ENCODE measurements at places on chromosomes 13 and 19.

- no peak for DNase-seq
Observed at GRCh38 chr13:47146991-47147811, 250.3 kb upstream of the HTR2A start.

GRCh38 chr13:90738881-90739280 is 608.6 kb upstream of the MIR17HG start:
- no peak for DNase-seq

- no peak for DNase-seq
Observed at GRCh38 chr13:111506621-111507020, 186.2 kb downstream of the TEX29 start.

- DNase-seq = no peak
Observed at GRCh38 chr13:94617389-94618000, 15.8 kb downstream of the GPR180 start.

DNA sequence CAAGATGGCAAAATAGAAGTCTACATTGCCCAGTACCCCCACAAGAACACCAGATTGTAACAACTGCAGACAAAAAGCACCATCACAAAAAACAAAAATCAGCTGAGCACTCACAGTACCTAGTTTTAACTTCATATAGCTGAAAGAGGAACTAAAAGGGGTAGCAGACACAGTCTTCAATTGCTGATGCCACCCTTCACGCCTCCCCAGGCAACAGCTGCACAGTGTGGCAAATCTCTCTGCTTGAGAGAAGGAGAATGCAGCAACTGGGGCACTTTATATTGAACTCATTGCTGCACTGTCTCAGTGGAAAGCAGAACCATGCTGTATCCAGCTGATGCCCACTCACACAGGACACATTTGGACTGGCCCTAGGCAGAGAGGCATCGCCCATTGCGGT is 2714.5 kb upstream of the PCDH20 start:
- DNase-seq = no peak

DNA sequence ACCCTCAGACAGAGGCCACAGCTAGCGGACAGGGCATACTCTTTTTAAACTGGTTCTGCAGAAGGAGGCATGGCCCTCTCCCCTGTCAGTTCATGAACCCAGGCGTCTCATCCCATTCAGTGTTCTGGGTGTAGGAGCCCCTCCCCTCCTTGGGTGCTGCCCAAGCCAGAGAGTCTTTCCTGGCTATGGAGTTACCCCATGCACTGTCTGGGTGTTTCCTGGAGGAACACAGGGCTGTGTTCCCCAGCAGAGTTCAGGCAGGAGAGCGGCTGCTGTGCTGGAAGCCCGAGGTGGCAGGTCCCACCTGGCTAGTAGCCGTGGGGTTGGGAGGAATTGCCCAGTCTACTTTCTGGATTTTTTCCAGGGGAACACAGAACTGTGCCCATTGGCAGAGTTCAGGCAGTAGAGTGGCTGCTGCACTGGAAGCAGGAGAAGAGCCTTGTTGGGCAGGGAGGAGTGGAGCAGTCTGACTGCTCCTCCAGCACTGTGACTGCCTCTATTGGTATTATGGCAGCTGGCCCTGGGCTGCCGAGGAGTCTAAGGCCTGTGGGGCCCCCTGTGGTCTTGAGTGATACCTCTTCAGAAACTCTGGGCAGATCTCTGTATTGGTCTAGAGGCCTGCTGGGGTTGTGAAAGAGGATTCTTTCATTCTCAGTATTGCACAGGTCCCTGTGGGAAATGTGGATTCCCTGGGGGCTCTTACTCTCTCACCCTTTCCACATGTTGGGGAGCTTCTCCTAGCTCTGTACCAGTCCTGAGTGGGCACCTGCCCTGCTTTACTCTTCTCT is 168.3 kb downstream of the PCDH20 start:
- no peak for DNase-seq

GRCh38 chr13:106596275-106596937 is 28.5 kb upstream of the ARGLU1 start:
- DNase-seq = no peak

- DNase-seq = no peak
Observed at GRCh38 chr13:21694831-21695230, 24.0 kb downstream of the FGF9 start.

- DNase-seq = peak; percentile 74
Observed at GRCh38 chr19:40549007-40549708, 27.5 kb upstream of the SHKBP1 start.

DNA sequence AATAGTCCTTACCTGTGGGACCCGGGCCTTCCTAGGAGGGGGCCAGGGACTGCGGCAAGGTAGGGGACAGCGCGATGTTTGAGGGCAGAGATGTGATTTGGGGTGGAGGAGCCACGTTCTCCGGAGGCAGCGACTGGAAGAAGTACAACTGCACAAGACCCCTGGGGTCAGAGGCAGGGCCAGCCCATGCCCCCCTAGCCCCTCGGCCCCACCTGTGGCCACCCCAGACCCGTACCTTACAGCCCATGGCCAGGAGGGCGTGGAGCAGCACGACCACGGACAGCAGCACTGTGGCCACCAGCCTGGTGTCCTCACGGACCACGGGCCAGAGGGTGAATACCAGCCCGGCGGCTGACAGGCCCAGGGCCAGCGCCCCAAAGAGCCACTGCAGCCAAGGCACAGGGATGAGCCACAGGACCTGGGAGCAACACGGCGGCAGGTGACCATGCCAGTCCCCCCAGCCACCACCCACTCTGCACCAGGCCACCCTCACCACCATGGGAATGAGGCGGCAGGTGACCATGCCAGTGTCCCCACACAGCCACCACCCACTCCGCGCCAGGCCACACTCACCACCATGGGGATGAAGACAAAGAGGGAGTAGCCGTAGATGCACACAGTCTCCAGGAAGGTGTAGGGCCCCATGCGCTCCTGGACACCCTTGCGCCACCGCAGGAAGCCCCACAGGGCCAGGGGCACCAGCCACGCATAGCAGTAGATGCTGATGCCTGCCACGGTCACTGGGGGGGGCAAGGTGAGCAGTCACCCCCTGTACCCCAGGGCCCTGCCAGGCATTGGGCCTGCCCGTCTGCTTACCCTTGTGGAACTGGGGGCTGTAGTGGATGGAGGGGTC is 5.0 kb downstream of the YIPF2 start:
- no peak for DNase-seq

DNA sequence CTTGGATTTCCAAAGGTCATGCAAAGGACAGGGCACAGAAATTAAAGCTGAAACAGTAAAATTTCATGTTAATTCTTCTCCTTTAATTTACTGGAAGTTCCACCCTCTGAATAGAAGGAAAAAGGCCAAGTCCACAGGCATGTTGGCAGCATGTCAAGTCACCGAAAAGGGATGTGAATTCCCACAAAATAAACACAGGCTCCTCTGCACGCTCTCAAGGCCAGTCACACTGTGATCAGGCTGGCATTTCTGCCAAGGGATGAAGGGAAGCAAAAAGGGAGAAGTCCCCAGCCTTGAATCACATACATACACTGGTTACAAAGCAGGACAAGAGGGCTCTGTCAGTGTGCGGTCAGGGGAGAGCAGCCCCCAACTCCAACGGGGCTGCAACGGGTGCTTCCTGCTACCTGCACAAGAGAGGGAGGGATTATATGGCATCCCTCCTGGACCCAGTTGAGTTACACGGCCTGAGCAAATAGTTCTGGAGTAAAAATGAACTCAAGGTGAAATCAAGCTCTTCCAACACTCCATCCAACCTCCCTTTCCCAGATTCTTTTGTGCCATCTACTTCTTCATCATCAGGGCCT is 6.9 kb downstream of the DCLK1 start:
- no peak for DNase-seq

DNA sequence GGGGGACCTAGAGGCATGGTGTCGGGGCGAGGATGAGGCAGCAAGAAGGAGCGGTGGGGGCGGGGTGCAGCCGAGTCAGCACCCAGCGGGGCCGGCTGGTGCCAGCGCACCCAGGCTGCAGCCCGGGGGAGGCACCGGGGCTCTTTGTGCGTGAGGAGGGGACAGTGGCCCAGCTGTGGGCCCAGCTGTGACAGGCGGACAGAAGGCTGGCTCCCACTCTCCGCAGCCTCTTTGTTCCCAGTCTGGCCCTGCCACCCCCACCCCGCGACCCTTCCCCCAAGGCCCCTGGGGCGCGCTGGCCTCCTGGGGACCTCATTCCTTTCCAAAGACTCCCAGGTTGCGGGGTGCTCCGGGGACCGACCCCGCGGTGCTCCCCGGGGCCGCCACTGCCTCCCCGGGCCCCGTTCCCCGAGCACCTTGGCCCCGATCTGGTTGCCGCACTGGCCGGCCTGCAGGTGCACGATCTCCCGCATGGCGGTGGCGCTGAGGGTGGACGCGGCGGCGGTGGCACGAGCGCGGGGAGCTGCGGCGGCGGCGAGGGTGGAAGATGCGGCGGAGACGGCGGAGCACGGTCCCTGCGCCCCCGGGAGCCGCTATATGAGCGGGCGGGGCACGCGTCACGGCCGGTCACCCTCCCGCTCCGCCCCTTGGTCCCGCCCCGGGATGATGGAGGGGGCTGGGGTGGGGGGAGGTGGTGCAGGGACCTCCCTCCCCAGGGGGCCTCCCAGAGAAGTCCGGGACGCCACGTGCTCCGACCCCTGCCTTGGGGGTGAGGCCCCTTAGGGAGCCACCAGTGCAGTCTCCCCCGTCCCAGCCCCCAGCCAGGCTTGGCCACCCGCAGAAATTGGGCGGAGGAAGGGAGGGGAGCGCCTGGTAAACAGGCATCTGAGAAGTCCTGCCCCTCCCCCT is at the start of gene TUBB4A:
Gene TUBB4A (minus strand): TSS at position 570 of the 909 bp plus-strand sequence. CDS start 97 bp downstream, at position 473.
- DNase-seq = peak; percentile 54

DNA sequence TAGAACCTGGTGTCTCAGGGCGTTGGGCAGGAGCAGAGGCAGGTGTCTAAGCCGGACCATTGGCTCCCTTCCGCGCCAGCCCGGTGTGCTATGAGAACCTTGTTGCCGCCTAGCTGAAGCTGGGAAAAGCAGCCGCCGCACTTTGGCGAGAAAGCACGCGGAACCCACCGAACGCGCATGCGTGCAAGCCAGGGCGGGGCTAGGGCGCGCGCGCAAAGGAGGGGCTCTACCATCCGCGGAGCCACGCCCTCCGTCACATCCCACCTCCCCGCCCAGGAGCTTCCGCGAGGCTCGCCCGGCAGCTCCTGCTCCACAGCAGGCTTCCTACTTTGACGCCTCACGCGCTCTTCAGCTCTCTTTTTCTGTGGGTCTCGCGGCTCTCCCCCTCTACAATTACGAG is 51.3 kb downstream of the WDR87 start:
- peak; percentile 36 for DNase-seq

DNA sequence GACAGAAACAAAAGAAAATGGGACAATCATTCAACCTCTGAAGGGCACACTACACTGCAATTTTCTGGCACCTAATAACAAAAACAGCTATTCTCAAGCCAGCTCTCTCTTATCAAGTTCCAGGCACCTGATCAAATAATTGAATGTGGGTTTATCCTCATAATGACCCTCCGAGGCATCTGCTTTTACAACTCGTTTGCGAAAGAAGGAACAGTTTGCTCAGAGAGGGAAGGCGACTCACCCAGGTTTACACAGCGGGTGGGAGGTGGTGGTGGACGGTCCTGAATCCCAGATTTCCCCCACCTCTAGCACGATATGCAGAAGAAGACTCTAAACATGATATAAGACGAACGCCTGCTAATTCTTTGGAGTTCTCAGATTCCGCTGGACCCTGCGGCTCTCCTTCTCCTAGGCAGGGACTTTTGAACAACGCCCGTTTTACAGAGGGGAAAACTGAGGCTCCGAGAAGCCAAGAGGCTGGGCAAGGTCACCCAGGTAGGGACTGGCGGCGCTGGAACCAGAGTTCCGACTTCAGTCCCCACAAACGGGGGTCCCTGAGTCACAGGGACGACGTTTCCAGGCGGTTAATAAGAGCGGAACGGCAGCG is 641 bp downstream of the SGTA start:
- DNase-seq = no peak

GRCh38 chr13:95707035-95707434 is 30.1 kb downstream of the DNAJC3 start:
- DNase-seq = no peak

GRCh38 chr13:38415233-38415632 is 65.6 kb downstream of the UFM1 start:
- DNase-seq = no peak

- no peak for DNase-seq
Observed at GRCh38 chr13:89307278-89307677, 1636.1 kb downstream of the SLITRK5 start.

GRCh38 chr19:11781295-11782057 is 14.7 kb downstream of the ZNF441 start:
- DNase-seq = no peak

DNA sequence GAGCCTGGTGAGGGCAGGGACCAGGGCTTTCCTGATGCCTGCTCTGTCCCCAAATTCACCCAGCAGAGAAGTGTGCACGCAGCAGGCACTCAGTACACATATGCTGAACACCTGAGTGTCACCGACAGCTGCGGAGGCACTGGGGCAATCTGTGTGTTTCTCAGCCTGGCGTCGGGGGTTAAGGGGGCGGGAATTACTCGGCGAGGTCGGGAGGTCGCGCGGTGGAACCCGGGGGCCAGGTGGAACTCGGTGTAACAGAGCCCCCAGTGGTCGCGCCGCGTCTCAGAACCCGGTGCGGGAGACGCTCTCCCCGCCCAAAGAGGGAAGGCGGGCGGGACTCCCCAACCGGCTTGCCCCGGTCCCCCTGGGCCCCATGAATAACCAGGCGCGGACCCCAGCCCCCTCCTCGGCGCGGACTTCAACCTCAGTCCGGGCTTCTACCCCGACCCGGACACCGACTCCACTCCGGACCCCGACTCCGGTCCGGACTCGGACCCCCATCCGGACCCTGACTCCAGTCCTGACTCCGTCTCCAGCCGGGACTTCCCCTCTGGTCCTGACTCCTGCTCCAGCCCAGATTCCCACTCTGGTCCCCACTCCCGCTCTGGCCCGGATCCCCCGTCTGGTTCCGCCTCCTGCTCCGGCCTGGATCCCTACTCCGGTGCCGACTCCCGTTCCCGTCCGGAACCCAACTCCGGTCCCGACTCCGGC is at the start of gene SELENOV:
Gene SELENOV (plus strand): TSS at position 300 of the 711 bp plus-strand sequence. CDS start 74 bp downstream, at position 374.
- DNase-seq = no peak

- no peak for DNase-seq
Observed at GRCh38 chr19:33238481-33239149, 13.0 kb upstream of the SLC7A10 start.

DNA sequence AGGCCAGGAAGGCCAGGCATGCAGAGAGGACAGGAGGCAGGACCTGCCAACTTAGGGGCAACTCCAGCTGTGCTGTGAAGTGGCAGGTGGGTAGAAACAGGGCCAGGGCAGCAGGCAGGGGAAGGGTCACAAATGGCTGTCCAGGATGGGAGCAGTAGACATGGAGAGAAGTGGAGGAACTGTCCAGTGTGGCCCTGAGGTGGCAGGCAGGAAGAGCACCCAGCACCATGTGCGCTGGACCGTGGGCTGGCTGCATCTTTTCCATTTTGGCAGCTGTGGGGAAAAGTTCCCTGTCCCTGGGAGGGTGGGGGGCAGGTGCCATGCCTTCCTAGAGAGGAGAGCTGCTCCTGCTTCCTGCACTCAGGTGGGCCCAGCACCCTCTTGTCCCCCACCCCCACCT is 13.8 kb downstream of the DEDD2 start:
- DNase-seq = no peak

All from stimulated activated CD4-positive, alpha-beta T cell treated with anti-CD3 and anti-CD28 coated beads, Interleukin-4, amount 100 ng/mL, for 4 hours (primary cell).